ENCODE measurements at places on chromosomes 6 and 20.

- DNase-seq: no peak
These were observed 11.1 kb downstream of the KCNB1 start for GRCh38 chr20:49471397-49471796.

DNA sequence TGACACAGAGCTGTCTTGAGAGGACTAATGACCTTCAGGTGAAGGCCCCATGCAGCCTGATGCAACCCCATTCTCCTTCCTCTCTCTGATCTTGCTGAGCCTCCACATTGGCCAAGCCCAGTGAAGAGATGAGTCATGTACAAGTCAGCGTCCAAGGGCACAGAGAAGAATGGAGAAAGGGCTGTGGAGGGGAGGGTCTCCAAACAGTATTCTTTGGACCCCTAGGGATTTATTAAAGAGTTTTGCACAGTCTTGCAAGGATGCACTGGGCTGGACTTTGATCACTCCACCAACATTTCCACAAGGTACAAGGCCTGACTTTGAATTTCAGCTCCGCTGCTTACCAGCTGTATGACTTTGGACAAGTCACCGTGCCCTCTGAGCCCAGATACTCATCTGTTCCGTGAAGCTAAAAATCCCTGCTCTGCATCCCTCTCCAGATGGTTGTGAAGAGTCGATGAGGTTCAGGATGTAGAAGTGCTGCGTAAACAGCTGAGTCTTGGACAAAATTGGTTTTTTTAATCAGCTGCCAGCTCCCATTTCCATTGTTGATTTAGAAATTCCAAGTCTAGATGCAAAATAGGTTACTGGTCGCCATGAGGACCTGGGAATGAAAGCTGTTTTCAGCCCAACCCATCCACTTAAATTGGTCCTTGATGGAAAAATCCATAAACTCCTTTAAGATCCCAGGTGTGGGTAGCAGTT is 14.1 kb upstream of the KCNG1 start:
- DNase-seq: no peak

GRCh38 chr6:2990932-2991506 is 8.7 kb upstream of the NQO2 start:
- no peak for DNase-seq

GRCh38 chr6:9250852-9251251 is 815.5 kb upstream of the SLC35B3 start:
- DNase-seq: peak; percentile 59

DNA sequence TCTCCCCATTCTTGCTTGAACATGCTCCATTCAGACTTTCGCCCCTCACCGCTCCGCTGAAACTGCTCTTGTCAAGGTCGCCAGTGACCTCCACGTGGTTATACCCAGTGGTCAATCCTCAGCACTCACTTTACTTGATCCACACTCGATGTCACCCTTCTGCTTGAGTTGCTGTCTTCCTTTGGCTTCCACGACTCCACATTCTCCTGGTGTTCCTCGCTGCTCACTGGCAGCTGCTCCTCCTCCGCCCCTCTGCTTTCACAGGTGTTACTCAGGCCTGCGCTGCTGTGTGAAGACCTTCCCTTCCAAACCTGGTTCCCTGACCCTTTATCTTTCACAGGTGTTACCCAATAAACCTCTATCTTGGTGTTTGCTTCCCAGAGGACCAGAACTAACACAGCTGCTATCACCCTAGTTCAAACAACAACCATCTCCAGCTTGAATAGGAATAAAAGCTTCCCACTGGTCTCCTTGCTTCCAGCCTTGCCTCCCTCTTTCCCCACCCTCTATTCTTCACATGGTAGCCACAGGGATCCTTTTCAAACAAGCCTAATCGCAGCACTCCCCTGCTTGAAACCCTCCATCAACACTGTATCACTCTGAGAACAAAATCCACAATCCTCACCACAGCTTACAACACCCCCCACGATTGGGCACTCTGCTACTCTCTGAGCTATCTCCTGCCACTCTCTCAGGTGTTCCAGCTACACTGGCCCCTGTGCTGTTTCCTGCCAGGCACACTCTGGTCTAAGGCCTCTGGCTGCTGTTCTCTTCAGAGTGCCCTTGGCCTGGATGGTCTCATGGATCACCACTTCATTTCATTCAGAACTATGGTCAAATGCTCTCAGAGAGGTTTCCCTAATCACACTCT is 10.7 kb downstream of the PPIL1 start:
- no peak for DNase-seq

DNA sequence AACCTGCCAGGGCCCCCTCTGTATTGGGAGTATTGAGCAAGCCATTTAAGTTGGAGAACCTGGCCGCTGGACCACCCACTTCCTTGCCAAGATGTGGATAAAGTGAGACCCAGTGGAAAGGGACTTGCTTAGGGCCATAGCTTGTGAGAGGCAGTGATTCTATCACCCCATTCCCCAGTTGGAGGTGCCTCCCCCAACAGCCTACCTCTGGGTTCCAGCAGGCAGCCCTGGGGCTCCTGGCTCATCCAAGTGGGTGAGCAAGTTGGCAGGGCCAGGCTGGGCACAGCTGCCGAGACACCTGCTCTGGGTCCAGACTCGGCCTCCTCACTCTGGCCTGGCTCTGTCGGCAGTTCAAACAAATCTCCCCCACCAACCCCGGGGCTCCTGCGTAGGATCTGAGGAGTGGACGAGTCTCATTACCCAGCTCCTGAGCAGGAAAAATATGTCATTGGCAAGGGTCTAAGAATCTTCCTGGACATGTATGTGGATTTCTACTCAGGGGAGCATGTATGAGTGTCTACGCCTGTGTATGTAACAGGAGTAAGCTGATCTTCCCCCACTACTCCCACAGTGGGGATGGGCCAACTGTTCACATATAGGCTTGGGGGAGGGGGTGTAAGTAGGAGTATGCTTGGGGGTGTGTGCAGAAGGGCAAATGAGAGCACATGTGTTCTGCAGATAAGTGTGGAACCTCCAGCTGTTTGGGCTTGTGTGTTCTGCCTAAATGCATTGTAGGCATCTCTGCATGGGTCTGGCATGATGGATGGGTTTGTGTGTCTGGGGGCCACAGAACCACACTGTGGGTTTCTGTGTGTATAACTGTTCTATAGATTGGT is 1.9 kb downstream of the ID1 start:
- no peak for DNase-seq

DNA sequence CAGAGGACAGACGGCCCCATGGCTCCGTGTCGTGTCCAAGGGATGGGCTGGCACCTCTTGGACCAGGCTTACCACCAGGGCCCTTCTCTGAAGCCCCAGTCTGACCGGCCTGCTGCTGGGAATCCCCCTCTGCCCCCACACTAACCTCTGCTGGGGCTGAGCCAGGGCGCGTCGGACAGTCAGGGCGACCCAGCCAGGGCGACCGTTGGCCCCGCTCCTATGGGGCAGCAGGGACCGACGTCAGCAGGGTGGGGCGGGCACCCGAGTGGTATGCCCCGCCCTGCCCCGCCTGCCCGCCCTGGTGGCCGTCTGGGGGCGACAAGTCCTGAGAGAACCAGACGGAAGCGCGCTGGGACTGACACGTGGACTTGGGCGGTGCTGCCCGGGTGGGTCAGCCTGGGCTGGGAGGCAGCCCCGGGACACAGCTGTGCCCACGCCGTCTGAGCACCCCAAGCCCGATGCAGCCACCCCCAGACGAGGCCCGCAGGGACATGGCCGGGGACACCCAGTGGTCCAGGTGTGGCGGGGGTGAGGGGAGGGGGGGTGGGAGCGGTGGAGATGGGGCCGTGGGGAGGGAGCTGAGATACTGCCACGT is at the start of gene SLC17A9:
SLC17A9 (plus strand) TSS at position 337 of the 595 bp plus-strand sequence; CDS start at position 459, 122 bp downstream.
- DNase-seq: peak; percentile 85

DNA sequence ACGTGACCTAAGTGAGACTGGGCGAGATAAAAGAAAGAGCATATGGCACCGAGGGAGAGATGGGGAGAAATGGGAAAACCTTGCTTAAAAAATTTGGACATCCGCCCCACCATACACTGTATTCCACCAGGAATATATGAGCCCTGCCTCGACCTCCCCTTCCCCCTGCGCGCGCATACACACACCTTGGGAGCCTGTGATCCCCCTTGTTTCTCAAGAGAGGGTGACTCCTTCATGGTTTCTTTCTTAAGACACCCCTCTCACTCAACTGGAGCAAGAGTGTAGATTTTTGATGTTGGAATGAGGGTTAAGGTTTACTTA is 480 bp downstream of the ABCF1 start:
- no peak for DNase-seq

DNA sequence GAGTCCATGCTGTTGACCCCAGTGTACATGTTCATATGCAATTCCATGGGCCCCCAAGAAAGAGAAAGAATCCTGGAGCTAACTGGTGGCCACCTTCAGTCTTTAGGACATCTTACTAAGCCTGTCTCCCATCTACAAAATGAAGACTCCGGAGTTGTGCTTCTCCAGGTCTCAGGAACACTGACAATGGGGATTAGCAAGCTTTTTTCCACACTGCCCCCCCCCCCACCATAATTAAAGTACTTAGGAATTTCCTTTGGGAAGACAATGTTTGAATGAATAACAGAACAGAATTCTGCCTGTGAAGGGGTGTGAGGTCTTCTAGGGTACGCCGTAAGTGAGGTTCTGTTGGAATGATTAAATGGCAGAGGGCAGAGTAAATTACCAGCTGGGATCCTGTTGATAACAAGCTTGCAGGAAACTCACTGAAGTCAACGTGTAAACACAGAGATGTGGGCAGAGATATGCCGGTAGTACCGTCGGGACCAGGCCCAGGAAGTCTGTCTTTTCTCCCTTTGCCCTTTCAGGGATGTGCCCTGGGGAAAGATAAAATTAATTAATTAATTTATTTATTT is 63.1 kb downstream of the ANKRD6 start:
- no peak for DNase-seq

GRCh38 chr6:138493413-138493812 is 5.9 kb downstream of the NHSL1 start:
- DNase-seq: no peak

DNA sequence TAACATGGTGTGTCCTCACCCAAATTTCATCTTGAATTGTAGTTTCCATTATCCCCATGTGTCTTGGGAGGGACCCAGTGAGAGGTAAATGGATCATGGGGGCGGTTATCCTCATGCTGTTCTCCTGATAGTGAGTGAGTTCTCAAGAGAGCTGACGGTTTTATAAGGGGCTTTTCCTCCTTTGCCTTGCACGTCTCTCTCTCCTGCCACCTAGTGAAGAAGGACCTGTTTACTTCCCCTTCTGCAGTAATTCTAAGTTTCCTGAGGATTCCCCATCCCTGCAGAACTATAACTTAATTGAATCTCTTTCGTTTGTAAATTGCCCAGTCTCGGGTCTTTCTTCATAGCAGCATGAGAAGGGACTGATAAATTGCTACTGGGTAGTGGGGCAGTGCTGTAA is 789.3 kb downstream of the FRK start:
- no peak for DNase-seq

DNA sequence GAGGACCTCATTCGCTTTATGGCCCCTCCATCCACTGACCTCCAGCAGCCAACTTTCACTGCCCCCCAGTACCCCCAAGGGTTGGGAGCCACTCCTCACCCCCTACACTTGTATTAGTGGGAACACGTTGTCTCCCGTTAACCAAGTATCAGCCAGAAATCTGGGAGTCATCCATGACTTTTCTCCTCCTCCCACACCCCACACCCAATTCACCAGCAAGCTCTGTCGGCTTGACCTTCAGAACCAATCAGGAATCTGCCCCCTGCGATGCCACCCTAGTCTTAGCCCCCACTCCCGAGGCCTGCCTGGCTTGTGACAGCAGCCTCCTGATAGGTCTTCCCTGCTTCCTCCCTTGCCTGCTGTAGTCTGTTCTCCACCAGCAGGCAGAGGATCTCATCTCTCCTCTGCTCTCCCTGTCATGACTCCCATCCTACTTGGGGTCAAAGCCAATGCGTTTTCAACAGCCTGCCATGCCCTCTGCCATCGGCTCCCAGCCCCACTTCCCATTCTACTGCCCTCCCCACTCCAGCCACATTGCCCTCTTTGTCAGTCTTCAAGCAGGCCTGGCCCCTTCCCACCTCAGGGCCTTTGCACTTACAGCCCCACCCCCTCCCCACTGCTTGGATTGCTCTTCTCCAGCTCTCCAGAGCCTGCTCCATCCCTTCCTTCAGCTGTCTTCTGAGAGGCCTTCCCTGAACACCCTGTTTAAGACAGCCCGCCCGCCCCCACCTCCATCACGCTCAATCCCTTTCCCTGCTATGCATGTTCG is 19.4 kb downstream of the MDGA1 start:
- no peak for DNase-seq

DNA sequence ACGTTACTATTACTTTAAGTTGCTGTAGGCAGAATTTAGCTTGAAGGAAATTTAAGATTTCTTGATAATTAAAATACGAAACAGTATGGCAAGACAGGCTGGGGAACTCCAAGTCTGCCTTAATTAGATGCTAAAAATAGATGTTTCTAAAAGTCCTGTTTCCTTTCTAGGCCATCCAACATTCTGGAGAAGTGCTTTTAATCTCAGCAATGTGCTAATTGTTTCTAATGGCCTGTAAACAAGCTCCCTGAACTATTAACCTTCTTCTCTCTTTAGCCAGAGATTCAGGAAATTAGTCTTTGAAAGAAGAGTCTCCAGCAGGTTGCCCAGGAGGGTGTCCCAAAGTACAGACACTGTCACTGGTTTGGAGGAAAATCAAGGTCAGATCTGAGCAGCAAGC is 677.3 kb upstream of the AGPAT4 start:
- DNase-seq: no peak

DNA sequence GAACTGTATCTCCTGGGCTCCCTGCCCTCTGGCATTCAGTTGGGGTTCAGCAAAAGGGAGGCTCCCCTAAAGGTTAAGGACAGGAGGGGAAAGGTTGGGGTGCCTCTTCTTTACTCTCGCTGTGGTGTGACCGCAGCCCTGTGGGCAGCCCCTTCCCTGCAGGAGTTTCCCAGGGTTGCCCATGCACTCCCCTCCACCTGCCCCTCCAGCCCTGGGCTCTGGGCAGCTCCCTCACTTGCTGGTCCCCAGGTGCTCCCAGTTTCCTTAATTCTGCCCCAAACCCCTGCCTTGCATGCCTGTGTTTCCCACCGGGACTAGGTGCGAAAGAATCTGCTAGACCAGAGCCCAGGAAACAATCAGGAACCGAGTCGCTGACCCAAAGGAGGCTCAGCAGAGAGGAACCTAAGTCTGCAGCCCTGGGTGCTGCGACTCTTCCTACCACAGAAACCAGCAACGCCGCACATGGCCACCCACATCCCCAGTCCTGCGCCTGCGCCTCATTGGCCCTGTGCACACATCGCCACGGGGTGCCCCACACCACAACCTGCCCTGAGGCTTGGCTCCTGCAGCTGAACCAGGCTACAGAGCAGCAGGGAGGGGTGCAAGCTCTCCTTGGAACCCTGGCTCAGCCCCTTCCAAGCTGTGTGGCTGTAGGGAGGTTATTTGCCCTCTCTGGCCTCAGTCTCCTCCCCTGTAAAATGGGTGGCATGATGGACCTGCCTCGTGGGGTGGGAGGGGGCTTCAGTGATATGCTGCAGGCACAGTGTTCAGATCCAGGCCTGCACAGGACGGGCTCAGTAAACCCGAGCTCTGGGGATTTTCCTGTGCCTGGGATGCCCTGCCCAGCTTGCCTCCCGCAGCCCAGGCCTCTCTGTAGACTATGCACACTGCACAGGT is 487.6 kb downstream of the PREX1 start:
- DNase-seq: no peak

DNA sequence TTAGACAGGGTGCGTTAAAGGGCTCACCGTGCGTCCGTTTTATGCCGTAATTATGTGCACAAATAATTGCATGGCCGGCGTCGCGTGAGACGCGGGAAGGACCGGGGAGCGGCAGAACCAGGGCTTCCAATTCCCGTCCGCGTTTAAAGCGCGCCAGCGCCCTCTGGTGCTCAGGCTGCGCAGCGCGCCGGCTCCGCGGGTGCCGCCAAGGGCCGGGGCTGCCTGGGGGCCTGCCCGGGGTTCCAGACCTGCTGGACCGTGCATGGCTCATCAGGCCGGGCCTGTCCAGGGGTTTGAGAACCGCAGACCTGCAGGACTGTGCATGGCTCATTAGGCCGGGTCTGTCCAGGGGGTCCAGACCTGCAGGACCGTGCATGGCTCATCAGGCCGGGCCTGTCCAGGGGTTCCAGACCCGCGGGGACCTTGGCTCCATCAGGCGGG is 369.0 kb downstream of the THBS2 start:
- peak; percentile 51 for DNase-seq

All from posterior cingulate gyrus (tissue), 11 donors.